ENCODE measurements at places on chromosomes 3 and 15. TPM values are rescaled to one million over a fixed set of nuclear protein-coding genes. Genes with fewer than 3 reads are reported as not detected.
A peak's percentile ranks its signal among the peaks of the same experiment; 100 is the strongest.

Gene MFGE8
- total RNA-seq = 10.9 TPM

DNA sequence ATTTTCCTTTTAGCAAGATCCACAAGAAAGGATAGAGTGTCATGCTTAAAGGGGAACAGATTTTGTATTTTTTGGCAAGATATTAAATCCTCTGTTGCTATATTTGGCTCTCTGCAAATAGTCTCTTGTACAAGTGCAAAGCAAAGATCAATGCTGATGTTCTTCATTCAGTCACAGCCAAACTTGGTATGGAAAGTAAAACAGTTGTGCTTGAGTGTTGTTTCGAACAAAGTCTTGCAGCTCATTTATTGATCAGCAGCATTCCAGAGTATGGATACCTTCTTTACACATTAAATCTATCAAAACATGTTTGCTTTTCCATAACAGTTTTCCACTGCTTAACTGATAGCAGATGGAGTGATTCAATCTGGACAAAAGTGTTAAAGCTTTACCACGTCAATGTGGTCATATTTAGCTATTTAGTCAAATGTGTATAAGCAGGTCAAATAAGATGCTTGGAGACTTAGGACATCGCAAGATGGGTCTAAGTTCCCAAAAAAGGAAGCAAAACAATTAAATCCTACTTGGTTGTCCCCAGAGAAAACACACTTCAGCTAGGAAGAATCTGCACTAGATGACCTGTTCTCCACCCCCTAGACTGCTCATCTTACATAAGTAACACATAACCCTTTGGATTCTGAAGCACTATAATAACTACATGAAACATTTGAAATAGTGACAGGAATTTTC lies 52.4 kb downstream of the VGLL3 start:
- H3K4me1 ChIP-seq = no peaks in the 10 kb centered on the region
- DNase-seq = no peak
- no peaks in the 10 kb centered on the region for H3K27me3 ChIP-seq
- H3K27ac ChIP-seq = no peak overlapping the region
- H3K4me3 ChIP-seq = no peak overlapping the region

DNA sequence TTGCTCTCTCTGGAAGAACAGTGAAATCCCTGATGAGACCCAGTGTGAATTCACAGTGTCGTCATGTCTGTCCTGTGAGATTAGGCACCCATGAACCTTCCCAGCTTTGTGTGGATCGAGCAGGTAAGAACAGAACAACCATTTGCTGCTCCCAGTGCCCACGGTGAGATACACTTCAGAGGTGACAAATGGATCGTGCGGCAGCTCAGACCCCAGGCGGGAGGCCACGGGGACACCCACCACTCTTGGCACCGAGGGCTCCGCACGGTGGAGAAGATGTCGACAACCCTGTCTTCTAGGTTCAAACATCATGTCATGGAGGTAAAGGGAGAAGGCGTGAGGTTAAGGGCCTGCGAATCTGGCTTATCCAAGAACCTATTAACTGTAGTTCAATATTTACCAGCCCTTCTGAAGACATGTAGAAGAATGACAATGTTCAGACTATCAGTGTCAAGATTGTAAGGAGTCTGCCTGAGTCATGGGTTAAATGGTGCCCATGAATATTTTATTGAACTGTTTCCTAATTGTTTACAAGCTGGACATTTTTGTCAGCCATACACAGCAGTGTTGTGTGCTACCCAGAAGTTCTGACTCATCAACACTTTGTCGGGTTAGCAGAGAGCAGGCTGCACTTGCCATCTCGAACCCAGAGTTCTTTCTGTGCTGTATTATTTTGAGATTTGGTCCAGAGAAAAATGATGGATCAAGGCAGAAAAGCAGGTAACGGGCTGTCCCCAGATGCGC lies 15.5 kb upstream of the PCSK6 start:
- H3K27me3 ChIP-seq = peaks cover 50% of the 10 kb centered on the region
- no peak for DNase-seq
- H3K27ac ChIP-seq = no peak overlapping the region
- H3K36me3 ChIP-seq = no peaks in the 10 kb centered on the region
- H3K4me3 ChIP-seq = no peak overlapping the region
- H3K4me1 ChIP-seq = peaks cover 11% of the 10 kb centered on the region

GRCh38 chr15:28098766-28099554 lies at the start of gene OCA2:
TSS of gene OCA2 (minus strand) at chr15:28099315. CDS start at chr15:28081874, 17,441 bp downstream.
- H3K36me3 ChIP-seq = peaks cover 9% of the 10 kb centered on the region
- peak within 1 kb of the TSS; percentile 72 for H3K4me3 ChIP-seq
- DNase-seq = peak; percentile 75
- H3K27me3 ChIP-seq = peaks cover 22% of the 10 kb centered on the region
- peaks cover 24% of the 10 kb centered on the region for H3K4me1 ChIP-seq
- H3K27ac ChIP-seq = no peak within 1 kb of the TSS

GRCh38 chr3:107372506-107372905 lies 4.7 kb upstream of the CCDC54 start:
- no peak for DNase-seq
- peaks cover 9% of the 10 kb centered on the region for H3K4me1 ChIP-seq
- H3K36me3 ChIP-seq = no peaks in the 10 kb centered on the region
- no peak overlapping the region for H3K27ac ChIP-seq

GRCh38 chr3:69987833-69988232 lies 11.7 kb upstream of the SAMMSON start:
- H3K27ac ChIP-seq = no peak overlapping the region
- H3K4me1 ChIP-seq = no peaks in the 10 kb centered on the region
- H3K4me3 ChIP-seq = no peak overlapping the region
- DNase-seq = no peak
- no peaks in the 10 kb centered on the region for H3K36me3 ChIP-seq

DNA sequence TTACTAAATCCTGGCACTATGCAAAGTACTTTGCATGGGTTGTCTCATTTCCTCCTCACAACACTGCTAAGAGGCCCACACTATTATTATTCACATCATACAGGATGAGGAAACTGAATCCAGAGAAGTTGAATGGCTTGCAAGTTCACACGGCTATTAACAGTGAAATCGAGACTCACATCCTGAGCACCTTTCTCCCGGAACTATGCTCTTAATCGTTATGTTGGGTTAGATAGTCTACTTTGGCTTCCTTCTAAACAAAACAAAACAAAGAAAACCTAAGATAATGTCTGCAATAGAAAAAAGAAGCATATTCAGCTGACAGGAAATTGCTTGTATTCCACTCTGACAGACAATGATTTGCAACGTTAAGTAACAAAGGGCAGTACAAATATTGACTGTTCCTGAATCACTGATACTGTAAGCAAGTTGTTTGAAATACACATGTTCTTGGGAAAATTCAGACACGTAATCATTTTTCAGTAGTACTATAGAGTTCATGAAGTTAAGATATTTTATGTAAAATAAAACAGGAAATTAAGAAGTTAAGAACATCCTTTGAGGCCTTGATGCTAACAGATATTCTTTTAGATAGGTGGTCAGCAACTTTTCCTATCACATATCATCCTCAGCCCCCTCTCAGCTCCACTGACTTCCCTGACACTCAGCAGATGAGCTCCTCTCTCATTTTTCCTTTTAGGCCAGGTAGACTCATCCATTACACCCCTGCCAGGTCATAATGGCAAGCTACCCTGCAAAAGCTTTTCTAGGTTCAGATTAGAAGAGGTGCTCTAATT lies 40.7 kb downstream of the C2CD4B start:
- no peak overlapping the region for H3K4me3 ChIP-seq
- DNase-seq = no peak
- H3K36me3 ChIP-seq = no peaks in the 10 kb centered on the region
- H3K27ac ChIP-seq = peak overlapping the region; percentile 66
- H3K4me1 ChIP-seq = peaks cover 32% of the 10 kb centered on the region
- H3K27me3 ChIP-seq = peaks cover 30% of the 10 kb centered on the region

GRCh38 chr3:123638936-123639689 lies 54.3 kb upstream of the HACD2 start:
- no peak overlapping the region for H3K4me3 ChIP-seq
- H3K4me1 ChIP-seq = no peaks in the 10 kb centered on the region
- no peaks in the 10 kb centered on the region for H3K36me3 ChIP-seq
- DNase-seq = no peak
